ENCODE measurements at places on chromosomes 1 and 21.

GRCh38 chr1:200121421-200121820, 93.9 kb downstream of the NR5A2 start:
- DNase-seq = no peak

DNA sequence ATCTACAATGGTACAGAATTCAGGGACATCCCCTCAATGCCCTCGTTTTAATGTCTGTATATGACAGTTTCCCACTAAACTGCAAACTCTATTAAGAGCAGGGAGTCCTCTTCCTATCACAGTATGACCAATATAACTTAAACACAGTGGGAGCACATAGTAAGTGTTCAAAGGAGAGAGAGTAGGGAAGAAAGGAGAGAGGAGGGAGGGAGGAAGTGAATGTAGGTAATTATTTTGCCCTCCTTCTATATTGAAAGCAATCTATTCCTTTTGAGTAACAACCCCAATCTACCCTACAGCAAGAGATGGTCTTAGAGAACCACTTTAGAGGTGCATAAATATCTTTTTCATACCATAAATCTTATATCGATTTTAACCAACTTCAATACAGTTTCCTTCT, 121.4 kb downstream of the MRPL39 start:
- DNase-seq = no peak

GRCh38 chr1:96291468-96291867, 430.1 kb upstream of the PTBP2 start:
- DNase-seq = no peak

DNA sequence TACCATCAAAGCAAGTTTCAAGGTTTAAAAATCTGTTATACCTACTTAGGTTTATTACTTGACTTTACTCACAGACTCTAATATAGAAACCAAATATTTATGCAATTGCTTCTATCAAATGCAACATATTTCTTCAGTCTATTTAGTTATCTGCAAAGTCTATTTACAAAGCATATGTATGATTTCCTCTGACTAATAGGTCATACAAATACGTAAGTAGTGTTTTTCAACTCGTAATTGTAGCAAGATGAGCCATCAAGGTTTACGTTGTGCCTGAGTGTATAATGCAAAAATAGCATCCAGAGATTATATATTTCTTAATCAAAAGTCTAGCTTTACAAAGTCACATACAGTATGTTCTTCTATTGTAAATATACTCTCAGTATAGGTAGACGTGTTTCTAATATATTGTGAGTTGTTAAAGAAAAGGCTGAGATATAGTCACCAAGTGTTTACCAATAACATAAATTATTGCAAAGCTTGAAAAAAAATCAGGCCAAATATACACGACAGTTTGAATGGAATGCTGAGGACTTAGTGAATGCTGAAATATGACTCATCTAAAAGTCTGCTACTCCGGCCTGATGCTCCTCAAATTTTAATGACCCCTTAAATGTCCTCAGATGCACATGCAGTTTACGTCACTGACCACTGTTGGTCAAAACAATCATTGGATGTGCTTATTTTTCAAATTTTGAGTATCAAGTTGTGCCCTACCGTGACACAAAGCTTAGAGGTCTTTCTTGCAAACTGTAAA, 48.4 kb downstream of the ADAMTS5 start:
- no peak for DNase-seq
